ENCODE measurements at places on chromosomes 4 and X.

- no peak for DNase-seq
Observed at GRCh38 chr4:20358110-20358509, 106.4 kb downstream of the SLIT2 start.

DNA sequence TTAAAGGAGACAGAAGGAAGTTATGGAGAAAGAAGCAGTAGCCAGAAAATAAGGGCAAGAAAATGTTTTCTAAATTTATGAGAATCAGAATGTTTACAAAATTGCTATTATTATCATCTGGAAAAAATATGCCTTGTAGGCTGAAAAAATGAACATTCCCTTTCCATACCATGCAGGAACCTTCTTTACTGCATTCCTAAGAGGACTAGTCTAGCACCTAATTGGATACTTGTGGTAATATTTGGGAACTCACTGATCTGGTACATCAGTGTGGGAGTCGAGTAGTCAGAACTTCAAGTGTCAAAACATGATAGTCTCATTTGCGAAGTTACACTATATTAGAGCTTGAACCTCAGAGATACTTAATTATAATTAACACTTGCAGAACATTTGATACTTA lies 51.9 kb downstream of the TET2 start:
- no peak for DNase-seq

- no peak for DNase-seq
Observed at GRCh38 chrX:1518512-1518911, 18.5 kb downstream of the P2RY8 start.

DNA sequence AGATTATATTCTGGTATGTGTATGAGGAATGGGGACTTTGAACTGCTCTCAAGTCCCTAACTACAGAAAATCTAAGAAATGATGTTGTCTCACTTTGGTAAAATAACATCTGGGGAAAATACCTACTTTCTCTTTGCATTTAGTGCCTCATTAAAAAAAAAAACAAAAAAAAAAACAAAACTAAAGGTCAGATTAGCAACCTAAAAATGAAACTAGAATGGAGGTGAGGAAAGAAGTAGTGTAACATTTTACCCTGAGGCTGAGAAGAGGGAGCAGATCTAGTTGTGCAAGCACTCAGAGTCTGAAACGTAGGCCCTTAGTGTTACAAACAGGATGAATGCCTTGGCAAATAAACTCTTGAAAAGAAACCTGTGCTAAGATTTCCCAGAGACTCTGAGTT lies 56.0 kb downstream of the VGLL1 start:
- no peak for DNase-seq

- DNase-seq = no peak
Observed at GRCh38 chr4:7999695-8000094, 60.0 kb upstream of the AFAP1 start.

- DNase-seq = no peak
Observed at GRCh38 chr4:98691588-98691987, 33.2 kb upstream of the TSPAN5 start.

DNA sequence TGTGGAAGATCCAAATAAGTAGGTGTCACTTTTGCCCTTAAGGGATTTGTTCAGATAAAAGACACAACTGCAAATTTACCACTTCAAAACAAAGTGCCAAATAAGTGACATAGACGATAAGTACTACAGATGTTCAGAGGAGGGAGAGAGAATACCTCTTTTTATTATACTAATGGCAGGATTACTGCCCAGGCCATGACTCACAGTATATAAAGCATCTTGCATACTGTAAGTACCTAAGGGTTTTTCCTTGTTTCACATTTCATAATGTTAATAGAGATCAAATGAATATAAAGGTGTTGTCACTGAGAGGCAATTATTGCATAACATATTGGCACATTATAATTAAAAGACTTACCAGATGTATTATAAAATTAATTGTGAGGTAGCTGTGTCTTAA lies 46.4 kb downstream of the PTPN13 start:
- DNase-seq = peak; percentile 4

DNA sequence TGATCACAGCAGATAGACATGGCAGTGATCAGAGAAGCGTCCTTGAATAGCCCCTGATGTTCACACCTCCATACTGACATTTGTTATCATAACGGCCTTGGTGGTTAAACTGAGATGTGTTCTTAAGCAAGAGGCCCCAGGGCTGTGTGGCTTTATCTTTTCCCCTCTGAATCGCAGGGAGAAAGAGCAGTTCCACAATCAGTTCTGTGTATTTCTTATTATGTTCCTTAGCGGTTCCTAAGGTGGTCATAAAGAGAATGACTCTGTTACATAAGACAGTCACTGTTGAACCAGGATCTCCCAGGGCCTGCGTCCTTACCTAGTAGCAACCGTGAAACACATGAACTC lies 52.8 kb upstream of the CBR4 start:
- no peak for DNase-seq

- DNase-seq = no peak
Observed at GRCh38 chr4:145755802-145756201, 75.9 kb downstream of the C4orf51 start.

DNA sequence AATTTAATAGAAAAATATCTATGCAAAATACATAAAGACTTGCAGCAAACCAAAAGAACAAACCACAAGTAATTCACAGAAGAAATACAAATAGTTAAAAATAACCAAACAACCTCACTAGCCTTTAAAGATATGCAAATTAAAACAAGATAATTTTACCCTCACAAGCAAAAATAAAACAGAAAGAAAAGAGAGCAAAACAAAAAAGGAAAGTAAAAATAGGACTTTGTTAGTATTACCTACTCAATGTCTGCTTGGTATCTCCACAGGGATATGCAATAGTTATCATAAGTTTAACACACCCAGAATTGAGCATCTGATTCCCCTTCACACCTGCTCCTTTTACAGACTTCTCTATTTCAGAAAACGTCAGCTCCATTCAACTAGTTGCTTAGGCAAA lies 737.5 kb upstream of the MAGEB2 start:
- DNase-seq = no peak

DNA sequence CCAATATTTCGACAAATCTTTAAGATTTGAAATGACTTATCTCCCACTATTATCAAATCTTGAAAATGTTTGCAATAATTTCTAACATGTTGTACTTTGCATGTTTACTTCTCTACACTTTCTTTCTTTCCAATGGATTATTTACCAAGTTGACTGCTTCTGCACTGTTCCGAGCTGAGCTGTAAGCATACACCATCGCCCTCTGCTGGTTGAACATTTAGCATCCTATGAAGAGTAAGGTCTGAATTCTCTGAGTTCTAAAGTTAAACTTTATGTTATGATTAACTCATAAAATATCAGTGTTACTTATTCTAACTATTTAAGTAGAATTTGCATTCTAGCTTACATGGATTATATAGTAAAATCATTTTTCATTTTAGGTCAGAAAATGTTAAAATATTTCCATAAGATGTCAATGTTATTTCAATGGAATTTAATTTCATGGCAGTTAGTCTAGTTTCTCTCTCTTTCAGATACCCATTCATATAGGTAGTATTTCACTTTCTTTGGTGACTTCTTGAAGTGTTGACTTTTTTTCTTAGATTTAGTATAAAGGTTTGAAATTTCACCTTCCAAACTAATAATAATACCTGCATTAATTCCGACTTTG lies 137.4 kb downstream of the DKK2 start:
- DNase-seq = peak; percentile 49

- no peak for DNase-seq
Observed at GRCh38 chr4:87144356-87144755, 76.1 kb downstream of the KLHL8 start.

DNA sequence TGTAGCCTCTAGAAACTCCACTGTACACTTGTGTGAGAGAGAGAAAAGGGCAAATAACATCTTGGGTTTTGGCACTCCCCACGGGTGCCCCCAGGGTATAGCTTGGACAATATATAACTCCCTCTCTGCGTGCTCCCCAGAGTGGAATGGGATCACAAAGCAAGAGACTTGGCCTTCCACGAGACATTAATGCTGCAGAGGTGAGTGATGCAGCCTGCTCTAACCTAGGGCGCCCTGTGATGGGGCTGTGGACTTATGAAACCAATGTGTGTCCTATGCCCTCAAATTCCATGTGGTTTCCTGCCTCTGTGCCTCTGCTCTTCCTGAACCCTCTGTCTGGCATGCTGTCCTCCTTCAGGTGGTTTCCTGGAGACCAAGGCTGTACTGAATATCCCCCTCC lies 22.0 kb upstream of the FAM9C start:
- DNase-seq = no peak

DNA sequence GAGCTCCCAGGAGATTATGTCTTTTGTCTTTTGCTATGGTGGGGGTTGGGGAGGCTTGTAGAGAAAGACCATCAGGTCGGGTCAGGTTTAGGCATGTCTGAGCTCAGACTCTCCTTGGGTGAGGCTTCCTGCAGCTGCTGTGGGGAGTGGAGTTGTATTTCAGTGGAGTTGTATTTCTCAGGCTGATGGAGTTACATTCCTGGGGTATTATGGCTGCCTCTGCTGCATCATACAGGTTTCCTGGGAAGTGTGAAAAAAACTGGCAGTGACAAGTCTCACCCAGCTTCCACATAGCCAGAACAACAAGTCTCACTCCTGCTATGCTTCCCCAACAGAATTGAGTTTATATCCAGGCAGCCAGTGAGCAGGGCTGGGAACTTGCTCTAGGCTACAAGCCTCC lies 119.3 kb downstream of the VSIG4 start:
- no peak for DNase-seq

GRCh38 chr4:158777423-158778155 lies 8.8 kb downstream of the FNIP2 start:
- no peak for DNase-seq

DNA sequence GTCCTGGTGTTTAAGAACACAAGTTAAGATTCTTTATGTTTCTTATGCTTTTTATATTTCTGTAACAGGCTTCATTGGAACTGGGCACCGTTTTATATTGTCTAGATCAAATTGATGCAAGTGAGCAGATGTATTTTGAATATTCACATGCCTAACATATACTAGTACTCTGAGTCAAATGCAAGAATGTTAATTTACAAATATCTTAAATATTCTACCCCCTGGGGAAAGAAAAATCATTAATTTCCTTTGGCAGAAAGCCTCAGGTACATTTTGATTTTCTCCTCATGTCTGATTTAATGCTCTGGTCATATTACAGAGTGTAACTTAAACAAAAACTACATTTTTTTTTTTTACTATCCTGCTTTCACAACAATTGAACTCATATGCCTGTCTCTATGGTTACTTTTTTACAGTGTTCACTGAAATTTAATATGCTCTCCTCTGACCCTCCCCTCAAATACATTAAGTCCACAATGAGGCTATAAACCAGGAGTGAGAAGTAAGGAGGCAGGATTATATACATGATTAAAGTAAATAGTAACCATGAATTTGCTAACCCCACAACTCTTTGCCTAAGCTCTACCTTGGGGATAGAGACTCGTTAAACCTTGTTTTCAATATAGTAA lies 2.4 kb upstream of the NSUN7 start:
- peak; percentile 47 for DNase-seq

DNA sequence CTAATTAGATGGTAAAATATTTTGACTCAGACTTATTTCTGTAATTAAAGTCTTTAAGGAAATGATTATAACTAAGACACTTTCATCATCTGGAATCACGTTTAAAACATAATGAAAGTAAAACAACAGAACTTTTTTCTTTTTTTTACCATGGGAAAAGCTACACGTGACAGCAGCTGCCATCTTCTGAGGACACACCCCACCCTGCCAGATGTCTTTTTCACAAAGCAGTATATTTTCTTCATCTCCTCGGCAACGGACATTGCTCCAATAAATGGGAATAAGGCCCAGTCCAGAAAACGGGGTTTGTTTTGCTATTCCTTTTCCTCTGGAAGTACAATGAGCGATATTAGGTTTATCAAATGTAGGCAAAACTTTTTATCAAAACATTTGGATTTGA lies 17.5 kb downstream of the PRSS12 start:
- DNase-seq = no peak

DNA sequence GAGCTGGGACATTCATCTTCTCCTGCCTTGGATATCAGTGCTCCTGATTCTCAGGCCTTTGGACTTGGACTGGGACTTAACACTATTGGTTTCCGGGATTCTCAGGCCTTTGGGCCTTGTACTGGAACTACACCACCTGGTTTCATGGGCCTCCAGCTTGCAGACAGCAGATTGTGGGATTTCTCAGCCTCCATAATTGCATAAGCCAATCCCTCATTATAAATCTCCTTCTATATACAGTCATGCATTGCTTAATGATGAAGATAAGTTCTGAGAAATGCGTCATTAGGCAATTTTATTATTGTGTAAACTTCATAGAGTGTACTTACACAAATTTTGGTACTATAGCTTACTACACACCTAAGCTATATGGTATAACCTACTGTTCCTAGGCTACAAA lies 8.9 kb upstream of the CCNG2 start:
- no peak for DNase-seq

GRCh38 chrX:40043895-40044294 lies 53.9 kb downstream of the BCOR start:
- DNase-seq = no peak

DNA sequence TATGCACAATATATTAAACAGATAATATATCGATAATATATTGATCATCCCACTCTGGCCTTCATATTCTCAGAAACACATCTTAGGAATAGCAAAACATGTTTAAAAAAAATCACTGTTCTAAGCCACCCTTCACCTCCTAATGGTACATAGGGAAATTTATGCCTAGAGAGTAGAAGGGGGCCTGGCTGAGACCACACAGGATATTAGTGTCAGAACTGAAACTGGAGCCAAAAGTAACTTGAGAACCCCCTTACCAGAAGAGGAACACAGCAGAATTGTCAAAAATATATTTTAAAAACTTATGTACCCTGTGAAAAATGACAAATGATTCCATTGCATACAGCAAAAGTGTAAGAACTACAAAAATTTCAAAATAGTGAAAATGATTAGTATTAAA lies 173.1 kb downstream of the VSIG4 start:
- DNase-seq = no peak

DNA sequence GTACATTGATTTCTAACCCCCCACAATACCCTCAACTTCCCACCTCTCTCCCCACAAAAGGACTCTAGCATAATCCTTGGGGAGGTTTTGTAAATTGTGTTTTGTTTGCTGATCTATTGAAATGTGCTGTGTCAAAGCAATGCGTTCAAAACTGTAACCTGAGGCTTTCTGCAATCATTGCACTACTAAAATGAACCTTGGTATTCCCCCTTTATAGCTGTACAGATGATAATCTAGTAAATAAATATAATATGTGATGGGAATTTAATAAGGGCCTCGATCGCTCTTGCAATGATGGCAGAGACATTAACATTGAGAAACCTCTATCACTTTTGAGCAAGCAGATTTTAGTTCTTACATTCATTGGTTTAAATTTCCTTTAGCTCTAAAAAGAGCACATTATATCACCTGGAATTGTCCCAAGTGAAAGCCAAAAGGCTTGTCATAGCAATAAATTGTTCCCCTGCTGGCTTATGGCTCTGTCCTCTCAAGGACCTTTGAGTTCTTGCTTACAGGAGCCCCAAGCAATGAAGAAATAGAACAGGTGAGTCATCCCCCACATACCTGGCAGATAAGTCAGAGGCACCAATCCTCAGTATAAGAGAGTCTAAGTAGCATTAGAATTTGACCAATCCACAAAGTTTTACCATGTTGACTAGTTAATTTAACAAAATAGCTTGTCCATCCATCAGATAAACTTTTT lies 18.4 kb upstream of the ACE2 start:
- DNase-seq = no peak
